ENCODE measurements at places on chromosomes 6 and 20.

DNA sequence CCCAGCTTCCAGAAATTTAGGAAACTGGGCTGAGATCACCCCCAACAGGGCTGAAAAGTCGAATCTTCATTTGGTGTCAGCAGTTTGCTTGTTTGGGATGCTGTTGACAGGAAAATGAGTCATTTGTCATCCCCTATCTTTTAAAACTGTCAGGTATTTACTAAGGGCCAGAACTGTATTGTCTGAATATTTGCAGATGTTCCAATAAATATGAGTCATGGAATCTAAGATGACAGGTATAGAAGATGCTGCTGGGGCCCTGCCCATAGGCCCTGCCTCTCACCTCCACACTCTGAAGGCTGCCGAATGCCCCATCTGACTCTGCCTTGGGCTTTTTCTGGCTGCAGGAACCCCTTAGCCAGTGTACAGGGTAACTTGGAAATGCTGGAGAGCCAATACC is 3.9 kb downstream of the ETV7 start:
- DNase-seq, result no peak

- no peak for DNase-seq
Observed at GRCh38 chr20:22561965-22562577, 22.3 kb downstream of the FOXA2 start.

GRCh38 chr20:31720486-31721407 is 1.9 kb downstream of the BCL2L1 start:
- DNase-seq, result peak; percentile 33

DNA sequence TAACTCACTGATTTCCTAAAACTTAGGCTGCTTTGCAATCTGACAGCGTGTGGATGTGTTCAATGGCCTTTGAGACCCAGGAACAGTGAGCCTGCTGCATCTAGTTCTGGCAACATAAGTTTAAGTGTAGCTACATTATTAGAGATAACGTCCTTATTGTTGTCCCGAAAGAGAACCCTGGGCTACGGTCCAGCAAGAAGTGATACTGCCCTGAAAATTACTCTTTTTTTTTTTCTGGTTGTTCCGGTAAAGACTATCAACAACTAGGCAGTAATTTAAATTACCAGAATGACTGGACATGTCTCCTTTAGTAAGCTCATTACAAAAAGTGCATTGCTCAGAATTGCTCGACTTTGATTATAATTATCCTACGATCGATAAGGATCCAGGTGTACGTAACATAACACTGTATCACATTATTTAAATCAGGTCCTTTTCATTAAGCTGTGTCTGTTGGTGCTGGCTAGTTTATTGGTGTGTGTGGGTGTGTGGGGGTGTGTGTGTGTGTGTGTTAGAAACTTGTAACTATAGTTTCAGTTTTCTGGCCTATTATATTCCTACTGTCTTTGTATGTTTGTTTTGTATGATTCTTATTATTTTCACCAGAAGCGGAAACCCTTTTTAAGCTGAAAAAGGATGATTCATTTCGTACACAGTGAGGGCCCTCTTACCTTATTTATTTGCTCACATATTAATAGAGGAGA is 3.0 kb downstream of the TSHZ2 start:
- no peak for DNase-seq

DNA sequence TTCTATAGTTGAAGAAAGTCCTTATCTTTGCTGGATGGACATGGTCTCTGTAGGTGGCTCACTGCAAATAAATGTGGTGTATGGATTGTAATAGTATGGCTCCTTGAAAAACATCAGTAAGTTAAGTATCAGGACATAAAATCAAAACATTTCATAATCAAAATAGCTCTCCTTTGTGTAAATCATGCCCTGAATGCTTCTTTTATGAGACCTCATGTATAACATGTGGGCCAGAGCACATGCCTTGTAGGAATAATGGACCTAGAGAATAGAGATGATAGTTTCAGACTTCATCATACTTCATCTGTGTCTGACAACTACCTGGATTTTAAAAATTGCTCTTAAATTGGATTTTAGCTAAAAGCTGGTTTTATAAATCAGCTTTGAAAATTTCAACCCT is 159.9 kb downstream of the ASCC3 start:
- DNase-seq, result no peak

DNA sequence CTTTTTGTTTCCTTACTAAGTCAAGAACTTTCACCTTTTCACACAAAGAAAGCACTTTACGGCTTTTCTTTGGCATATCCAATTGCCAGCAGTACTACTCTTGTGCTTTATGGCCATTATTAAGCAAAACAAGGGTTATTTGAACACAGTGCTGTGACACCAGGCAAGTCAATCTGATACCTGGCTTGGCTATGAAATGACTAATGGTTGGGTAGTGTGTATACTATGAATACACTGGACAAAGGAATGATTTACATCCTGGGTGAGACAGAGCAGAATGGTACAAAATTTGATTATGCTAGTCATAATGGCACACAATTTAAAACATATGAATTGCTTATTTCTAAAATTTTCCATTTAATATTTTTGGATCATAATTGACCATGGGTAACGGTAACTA is 22.1 kb upstream of the ADGRF1 start:
- DNase-seq, result no peak

- DNase-seq, result no peak
Observed at GRCh38 chr6:22222469-22222868, 74.4 kb downstream of the PRL start.

DNA sequence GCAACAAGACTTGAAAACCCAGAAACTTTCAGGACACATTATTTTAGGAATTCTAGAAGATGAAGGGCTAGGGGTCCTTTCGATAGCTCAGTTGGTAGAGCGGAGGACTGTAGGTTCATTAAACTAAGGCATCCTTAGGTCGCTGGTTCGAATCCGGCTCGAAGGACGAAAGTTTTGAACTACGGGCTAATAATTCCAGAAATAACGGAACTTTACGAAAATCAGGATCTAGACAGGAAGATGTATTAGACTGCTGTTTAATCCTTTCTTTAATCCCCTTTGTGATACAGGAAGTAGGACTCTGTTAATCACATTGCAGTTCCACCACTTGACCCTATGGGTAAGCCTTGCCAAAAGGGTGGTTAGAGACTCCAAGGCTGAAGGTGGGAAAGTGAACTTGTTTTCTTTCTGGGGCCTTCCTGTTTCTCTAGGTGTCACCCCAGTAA is 21.2 kb upstream of the ABT1 start:
- no peak for DNase-seq

- no peak for DNase-seq
Observed at GRCh38 chr6:3380344-3381232, 76.3 kb downstream of the SLC22A23 start.

DNA sequence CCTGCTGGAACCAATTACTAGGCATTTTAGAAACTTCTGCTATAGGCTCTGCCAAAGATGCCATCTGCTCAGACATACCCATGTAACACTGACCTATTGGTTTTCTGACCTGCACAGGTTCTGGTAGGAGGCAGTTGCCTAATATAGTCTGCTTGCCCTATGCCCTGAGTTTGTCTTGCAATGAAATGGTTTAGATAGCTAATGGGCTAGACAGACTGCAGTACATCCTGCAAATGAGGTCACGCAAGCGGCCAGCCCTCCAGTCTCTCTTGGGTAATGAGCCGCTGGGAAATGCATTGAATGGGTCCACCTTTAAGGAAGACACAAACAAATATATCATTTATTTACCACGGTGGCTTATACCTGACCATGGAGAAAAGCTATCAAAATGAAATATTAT is 90.6 kb upstream of the B3GAT2 start:
- no peak for DNase-seq

- DNase-seq, result no peak
Observed at GRCh38 chr6:14130435-14131075, 13.0 kb downstream of the CD83 start.

DNA sequence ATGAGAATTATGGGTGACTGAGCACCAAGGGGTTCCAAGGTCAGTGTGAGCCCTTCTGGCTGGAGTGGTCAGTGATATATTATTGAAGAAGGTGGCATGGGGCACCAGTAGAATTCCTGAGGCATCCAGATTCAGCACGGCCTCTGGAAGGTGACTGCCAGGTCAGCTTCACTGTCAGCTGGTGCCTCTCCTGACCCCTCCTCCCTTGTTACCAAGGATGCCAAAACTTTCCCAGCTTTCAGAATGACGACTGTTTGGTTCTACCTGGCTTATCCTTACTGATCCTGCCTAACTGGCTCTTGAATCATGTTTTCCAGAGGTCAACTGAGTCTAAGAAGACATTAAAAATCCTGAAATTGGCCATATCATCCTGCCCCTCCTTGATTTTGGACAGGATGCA is 189.2 kb upstream of the AGPAT4 start:
- DNase-seq, result no peak

All from activated CD8-positive, alpha-beta memory T cell treated with anti-CD3 and anti-CD28 coated beads, Interleukin-2, amount 50 U/mL, for 4 hours (primary cell).